Stimulated activated CD8-positive, alpha-beta memory T cell treated with anti-CD3 and anti-CD28 coated beads, Interleukin-2, amount 100 ng/mL, for 1 hour (primary cell): ENCODE measurements at places on chromosomes 4 and X.

- DNase-seq: no peak
These were observed 118.7 kb upstream of the AP1S2 start for GRCh38 chrX:15973299-15973698.

DNA sequence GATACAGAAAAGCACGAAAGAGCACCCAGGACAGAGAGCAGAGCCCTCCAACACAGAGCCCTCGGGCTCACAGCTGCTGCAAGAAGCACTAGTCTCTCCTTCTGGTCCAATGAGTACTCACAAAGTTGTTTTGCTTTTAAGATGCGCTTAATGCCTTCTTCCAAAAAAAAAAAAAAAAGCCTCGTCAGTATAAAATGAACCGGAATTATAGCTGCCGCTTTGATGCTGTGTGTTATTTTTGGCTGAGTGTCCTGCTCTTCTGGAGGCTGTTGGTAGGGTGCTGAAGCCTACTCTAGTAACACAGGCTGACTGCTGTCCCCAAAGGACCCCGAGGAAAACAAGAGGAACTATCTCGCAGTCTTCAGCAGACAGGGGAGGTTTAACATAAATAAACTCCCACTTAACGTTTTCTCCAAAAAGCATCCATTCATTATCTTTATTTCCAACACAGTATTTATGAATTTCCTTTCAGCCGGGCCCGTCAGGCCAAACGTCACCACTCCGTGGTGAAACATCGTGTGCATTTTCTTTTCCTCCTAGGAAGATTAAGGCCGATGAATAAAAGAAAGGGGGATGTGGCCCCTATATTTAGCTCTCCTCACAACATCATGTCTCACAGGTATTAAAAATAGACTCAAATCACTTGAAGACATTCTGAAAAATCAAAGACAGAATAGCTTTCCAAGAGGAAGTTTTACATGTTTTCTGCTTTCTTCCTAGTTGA is 213.7 kb upstream of the PPARGC1A start:
- no peak for DNase-seq

DNA sequence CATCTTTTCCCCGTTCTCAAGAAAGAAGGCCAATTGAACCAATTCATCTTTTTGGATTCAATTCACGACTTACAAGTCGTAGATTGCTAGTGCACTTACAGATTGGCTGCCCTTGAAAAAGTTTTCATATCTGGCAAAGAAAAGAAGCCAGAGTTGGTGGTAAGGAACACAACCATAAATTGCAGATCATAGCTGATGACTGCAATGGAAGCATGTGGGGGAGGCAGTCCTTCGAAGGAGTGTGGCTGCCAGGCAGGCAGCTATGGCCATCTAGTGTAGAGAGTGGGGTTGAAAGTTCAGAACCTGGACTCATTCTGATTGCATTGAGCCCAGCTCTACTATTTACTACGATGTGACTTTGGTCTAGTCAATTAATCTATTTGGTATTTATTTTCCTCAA is 4.5 kb downstream of the GPM6A start:
- DNase-seq: no peak

DNA sequence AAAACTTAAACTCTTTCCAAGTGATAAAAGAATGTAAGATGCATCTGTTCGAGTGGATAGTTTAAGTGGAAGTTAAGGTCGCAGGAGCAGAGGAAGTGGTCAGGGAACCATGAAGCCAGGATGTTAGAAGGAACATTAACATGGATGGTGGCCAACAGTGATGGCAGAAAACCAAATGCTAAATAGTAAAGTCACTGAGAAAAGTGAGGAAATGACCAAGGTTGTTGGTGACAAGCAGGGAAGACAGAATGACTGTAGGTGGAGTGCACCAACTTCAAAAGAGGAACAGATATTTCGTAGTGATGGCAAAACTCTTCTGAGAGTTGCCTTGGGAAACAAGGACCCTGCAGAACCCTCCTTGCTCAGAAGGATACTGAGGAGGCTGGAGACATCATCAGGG is 226.2 kb downstream of the PALLD start:
- no peak for DNase-seq

- no peak for DNase-seq
These were observed 1299.9 kb downstream of the C4orf33 start for GRCh38 chr4:130395871-130396270.

DNA sequence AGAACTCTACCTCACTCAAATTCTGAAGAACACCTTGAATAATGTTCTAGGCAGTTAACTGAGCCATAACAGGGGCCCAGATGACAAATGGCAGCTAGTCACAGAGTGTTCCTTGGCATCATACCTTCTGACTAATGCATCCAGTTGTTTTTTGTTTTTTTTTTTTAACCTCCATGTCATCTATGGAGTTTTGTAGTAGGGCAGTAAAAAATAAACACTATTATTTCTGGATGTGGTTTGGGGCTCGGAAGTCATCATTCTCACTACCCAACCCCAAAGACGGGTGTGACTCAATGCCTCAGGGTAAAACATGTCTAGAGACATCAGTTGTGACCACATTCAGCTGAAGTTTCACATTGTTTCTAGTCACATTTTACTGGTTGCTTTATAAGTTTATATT is 31.2 kb upstream of the MCF2 start:
- no peak for DNase-seq
